Stimulated activated CD4-positive, alpha-beta T cell treated with anti-CD3 and anti-CD28 coated beads, Interleukin-2, amount 100 ng/mL, for 24 hours (primary cell): ENCODE measurements at places on chromosomes 16 and 17.

DNA sequence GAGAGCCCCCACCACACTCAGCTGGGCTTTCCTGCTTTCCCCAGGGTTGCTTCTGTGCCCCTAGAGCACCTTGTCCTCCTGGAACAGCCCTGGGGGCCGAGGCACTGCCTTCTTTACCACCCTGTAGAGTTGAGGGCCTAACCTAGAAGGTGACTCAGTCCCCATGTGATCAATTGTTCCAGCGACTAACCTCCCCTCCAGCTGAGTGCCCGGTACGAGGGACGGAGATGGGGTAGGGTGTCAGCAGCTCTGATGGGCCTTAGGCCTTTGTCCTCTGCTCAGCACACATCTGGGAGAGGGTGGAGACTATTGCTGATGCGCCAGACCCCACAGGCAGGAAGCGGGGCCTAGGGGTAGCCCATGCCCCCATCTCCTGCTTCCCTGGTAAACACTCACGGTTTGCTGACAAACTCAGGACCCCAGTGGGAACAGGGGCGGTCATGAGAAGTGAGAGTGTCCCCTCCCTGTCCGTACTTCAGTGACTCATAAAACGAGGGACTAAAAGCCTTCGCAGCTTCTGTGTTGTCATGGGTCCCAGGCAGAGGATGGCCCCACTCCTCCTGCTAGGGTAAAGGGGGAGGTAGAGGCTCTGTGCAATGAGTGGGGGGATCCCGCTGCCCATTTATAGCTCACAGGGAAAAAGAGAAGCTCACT lies 33.1 kb downstream of the NECAB2 start:
- no peak for DNase-seq

GRCh38 chr17:13418891-13419290 lies 182.8 kb downstream of the HS3ST3A1 start:
- DNase-seq: no peak

DNA sequence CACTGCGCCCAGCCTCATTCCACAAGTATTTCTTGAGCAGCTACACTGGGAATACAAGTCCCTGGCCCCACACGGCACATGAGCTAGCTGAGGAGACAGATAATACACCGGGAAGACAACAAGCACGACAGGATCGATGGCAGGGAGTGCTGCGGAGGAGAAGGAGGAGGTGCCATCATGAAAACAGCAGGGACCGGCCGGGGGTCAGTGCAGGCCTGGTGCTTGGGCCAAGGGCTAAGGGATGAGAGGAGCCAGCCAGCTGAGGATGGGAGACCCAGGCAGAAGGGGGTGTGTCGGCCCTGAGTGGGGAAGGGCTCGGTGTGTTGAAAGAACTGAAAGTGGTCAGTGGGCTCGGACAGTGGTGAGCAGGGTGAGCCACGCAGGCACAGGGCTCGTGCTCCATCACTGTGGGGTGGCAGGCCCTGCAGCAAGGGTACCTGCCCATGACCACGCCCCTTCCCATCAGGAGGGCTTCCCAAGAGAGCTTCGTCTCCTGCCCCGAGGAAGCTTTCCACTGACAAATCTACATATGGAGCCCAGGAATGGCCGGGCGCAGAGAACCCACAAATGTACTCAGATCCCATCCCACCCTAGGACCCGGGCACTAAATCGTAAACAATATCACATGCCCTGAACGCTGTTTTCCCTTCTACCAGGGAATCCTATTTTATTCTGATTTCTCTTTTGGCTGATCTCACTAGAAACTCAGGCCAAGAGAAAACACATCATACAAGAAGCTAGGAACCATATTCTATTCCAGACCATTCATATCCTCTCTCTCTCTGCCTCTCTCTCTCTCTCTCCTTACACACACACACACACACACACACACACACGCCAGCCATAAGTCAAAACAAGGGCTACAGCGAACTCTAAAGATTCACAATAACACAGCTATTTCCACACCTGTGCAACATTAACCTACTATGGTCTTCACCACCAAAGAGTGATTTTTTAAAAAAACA lies 50.7 kb upstream of the TNRC6C start:
- no peak for DNase-seq

DNA sequence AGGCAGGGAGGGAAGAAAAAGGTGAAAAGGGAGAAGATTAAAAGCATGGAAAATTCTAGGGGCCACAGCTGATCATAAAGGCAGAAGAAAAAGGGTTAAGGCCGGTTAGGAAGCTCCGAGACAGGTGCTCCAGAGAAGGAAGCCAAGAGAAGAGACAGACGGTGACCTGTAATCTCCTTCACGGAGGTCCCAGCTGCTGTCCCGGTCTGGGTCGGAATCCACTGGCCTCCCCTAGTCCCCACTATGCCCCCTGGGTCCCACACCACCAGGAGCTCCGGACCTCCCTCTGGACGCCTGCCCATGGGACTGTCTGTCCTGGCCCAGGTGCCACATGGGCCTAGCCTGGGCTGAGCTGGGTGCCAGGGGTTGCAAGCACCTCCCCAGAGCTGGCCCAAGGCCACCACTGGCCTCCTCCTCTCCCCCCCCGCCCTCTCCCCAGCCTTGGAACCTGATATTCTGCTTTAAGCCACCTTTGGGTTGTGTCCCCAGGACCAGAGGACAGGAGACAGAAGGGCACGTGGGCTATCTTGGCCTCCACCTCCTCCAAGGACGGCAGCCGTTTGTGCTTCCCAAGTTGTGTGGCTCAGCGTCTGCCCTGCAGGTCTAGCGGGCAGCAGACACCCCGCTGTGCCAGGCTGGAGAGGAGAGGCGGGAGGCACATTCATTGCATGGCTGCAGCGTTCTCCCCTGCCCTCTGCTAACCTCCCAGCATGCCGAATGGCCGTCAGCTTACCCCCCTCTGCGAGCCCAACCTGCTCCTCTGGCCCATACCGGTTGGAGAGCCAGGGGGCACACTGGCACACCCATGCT lies 102.4 kb downstream of the ENGASE start:
- no peak for DNase-seq

DNA sequence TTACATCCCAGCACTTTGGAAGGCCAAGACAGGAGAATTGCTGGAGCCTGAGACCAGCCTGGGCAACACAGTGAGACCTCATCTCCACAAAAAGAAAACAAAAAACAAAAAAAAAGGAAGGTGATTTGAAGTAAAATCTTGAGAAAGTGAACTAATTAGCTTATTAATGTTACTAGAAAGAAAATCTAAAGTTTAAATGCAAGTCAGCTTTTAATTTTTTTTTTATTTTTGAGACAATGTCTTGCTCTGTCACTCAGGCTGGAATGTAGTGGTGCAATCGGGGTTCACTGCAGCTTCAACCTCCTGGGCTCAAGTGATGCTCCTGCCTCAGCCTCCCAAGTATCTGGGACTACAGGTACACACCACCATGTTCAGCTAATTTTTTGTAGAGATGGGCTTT lies 3.5 kb upstream of the CTCF start:
- DNase-seq: no peak

GRCh38 chr16:86214326-86215232 lies 295.7 kb upstream of the FOXF1 start:
- no peak for DNase-seq
